Liver (tissue), 10 donors: ENCODE measurements at places on chromosomes 11 and 22. TPM values are rescaled to one million over a fixed set of nuclear protein-coding genes. Genes with fewer than 3 reads are reported as not detected.

GRCh38 chr11:10628508-10629236 is 60.2 kb upstream of the LYVE1 start:
- H3K4me1 ChIP-seq = no peaks in the 10 kb centered on the region
- H3K27me3 ChIP-seq = no peaks in the 10 kb centered on the region
- no peak overlapping the region for H3K4me3 ChIP-seq
- DNase-seq = no peak
- no peak overlapping the region for H3K27ac ChIP-seq

GRCh38 chr11:14934641-14935351 is 37.4 kb downstream of the CALCA start:
- H3K27ac ChIP-seq = no peak overlapping the region
- H3K4me3 ChIP-seq = no peak overlapping the region
- no peak for DNase-seq
- no peaks in the 10 kb centered on the region for H3K4me1 ChIP-seq

GRCh38 chr11:81913793-81914192 is 819.9 kb downstream of the FAM181B start:
- H3K27ac ChIP-seq = no peak overlapping the region
- H3K4me1 ChIP-seq = no peaks in the 10 kb centered on the region
- H3K27me3 ChIP-seq = no peaks in the 10 kb centered on the region
- H3K36me3 ChIP-seq = no peaks in the 10 kb centered on the region

- no peaks in the 10 kb centered on the region for H3K36me3 ChIP-seq
- no peaks in the 10 kb centered on the region for H3K27me3 ChIP-seq
- H3K4me1 ChIP-seq = no peaks in the 10 kb centered on the region
- H3K27ac ChIP-seq = no peak overlapping the region
- DNase-seq = no peak
These were observed 22.5 kb downstream of the MYO18B start for GRCh38 chr22:25764270-25765015.

DNA sequence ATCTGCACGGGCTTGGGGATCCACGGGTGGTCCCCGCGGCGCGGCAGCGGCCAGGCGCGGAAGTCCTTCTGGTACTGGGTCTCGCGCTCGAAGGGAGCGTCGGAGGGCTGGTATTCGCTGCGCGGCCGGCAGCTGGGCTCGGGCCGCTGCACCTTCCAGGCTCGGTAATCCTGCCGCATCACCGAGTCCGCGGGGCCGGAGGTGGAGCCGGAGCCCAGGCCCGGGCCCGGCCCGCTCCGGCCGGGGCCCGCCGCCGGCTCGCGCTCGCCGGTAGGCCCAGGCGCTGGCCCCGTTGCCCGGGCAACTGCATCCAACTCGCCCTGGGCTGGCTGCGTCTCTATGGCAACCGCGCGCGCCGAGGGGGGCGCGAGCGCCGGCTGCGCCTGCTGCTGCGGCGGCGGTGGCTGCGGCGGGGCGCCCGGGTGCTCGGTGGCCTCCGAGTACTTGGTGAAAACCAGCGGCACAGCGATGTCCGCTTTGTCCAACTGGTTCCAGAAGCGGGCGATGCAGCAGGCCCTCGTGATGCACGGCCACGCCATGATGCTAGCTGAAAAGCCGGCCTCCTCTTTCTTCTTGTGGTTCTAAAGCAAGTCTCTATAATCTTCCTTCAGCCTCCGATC is 897 bp downstream of the MAP6 start:
- H3K36me3 ChIP-seq = no peaks in the 10 kb centered on the region
- no peak overlapping the region for H3K4me3 ChIP-seq
- H3K27ac ChIP-seq = no peak overlapping the region

GRCh38 chr11:119585043-119585781 is 143.8 kb downstream of the NECTIN1 start:
- DNase-seq = no peak
- H3K27me3 ChIP-seq = peaks cover 5% of the 10 kb centered on the region
- H3K4me3 ChIP-seq = no peak overlapping the region
- H3K27ac ChIP-seq = no peak overlapping the region

DNA sequence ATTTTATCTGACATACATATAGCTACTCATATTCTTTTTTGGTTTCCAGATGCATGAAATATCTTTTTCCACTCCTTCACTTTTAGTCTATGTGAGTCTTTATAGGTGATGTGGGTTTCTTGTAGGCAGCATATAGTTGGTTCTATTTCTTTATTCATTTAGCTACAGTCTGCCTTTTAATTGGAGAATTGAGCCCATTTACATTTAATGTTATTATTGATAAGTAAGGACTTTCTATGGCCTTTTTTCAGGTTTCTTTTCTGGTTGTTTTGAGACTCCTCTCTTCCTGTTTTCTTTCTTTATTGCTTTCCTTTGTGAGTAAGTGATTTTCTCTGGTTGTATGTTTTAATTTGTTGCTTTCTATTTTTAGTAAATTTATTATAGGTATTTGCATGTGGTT is 27.2 kb downstream of the CNTF start:
- H3K4me3 ChIP-seq = no peak overlapping the region
- no peak for DNase-seq

DNA sequence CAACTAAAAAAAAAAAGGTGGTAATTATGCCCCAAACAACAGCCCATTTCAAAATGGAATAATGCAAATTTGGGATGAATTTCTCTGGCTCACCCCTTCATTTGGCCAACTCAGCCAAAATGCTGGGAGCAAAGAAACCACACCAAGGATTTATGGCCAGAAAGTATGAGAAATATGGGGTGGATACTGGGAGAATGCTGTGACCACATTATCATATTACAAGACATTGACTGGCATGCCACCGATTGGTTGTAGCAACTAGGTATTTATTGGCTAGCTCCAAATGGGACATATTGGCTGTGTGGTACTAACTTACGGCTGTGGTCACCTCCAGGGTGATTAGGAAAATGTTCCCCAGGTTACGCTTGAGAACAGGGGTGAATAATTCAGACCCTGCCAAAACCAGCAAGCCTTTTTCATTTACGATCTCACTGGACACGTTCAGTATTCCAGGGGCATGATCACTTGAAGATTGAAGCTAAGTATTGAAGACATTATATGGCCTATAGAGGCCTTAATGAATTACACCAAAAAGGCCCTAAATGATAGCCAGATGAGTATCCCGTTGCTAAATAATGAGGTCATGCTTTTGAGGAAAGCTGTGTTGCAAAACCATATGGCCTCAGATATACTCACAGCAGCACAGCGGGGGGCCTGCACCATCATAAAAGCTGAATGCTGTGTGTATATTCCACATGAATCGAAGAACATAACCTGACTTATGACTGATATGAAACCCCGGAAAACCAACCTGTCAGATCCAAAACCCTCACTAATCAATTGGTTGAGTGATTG is 3.8 kb upstream of the FDX1 start:
- peaks cover 13% of the 10 kb centered on the region for H3K4me1 ChIP-seq
- no peaks in the 10 kb centered on the region for H3K27me3 ChIP-seq
- H3K36me3 ChIP-seq = no peaks in the 10 kb centered on the region
- H3K27ac ChIP-seq = no peak overlapping the region

GRCh38 chr11:133897331-133897650 is 52.0 kb upstream of the SPATA19 start:
- no peaks in the 10 kb centered on the region for H3K4me1 ChIP-seq
- no peak for DNase-seq
- no peak overlapping the region for H3K4me3 ChIP-seq

- H3K27me3 ChIP-seq = no peaks in the 10 kb centered on the region
- no peak overlapping the region for H3K4me3 ChIP-seq
- H3K4me1 ChIP-seq = no peaks in the 10 kb centered on the region
- H3K27ac ChIP-seq = no peak overlapping the region
- H3K36me3 ChIP-seq = no peaks in the 10 kb centered on the region
- no peak for DNase-seq
These were observed 4.7 kb upstream of the ASCC2 start for GRCh38 chr22:29842740-29843139.

The MMP12 gene
- not detected for total RNA-seq

The MICAL2 gene
- total RNA-seq = 65.6 TPM

The OR56A4 gene
- total RNA-seq = not detected

The GAL gene
- 0.47 TPM for total RNA-seq
